Stimulated activated CD4-positive, alpha-beta T cell treated with anti-CD3 and anti-CD28 coated beads, Interleukin-1b, Interleukin-23, amount 100 ng/mL, for 24 hours (primary cell): ENCODE measurements at places on chromosomes 2 and 18.

GRCh38 chr18:10536280-10536679, 10.5 kb downstream of the NAPG start:
- DNase-seq, result no peak

- no peak for DNase-seq
Observed at GRCh38 chr2:209556354-209556961, 132.6 kb downstream of the MAP2 start.

GRCh38 chr2:51165534-51166260, 133.8 kb upstream of the NRXN1 start:
- no peak for DNase-seq

DNA sequence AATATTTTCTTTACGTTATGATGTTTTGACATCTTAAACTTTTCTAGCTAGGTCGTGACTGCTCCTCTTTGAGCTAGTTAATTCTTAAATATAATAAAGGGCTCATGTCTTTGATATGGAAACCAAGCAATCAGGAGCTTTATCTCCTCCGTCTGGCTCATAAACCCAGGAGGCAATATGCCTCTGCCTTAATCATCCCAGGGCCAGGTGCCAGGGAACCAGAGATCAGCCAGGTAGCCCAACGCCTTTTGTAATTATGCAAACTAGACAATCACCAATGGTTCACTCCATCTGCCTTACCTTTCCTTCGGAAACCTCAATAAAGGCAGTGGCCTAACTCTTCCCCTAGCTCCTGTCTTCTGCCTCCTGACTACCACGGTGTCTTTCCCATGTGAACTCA, 213.7 kb downstream of the KCNJ3 start:
- DNase-seq, result no peak

- DNase-seq, result no peak
Observed at GRCh38 chr18:23058746-23059415, 76.4 kb upstream of the CABLES1 start.
